ENCODE measurements at places on chromosomes 2 and 18.

- DNase-seq, result no peak
Measured at GRCh38 chr2:43210467-43211303, 15.7 kb downstream of the ZFP36L2 start.

DNA sequence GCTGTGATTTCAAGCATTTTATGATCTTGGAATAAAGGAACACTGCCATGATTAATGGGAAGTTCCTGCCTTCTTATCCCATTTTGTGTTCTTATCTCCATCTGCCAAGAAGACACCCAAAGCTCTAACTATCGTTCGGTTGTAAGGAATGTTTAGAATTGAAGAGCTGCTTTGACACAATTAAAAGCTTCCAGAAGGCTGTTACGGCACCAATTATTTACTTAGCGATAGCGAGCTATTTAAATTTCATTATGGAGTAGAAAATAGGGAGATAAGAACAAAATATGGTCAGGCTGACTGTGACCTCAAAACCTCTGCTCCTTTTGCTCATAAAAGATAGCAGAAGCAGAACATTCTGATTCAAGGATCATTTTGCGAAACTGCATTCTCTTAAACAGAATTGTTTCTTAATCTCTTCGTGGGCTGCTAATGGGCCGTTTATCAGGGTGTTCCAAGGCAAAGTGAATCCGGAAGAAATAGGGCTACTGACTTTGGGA lies 101.6 kb downstream of the SLC4A3 start:
- no peak for DNase-seq

- no peak for DNase-seq
Measured at GRCh38 chr2:173872714-173873113, 92.5 kb downstream of the SP3 start.

DNA sequence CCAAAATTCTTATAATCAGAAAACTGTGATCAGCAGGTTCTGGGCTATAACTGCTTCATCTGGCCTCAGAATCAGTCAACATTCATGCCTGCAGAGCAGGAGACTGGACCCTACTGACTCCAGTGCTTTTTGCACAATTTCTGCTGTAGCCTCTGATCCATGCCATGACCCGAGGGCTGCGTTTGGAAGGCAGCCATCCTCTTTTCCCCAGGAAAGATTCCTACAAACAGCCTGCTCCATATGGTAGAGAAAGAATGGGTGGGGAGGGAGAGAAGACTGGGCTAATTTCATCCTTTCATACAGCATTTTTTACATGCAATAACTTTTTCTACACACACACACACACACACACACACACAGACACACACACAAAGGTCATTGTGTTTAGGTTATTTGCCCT lies 133.0 kb upstream of the MMADHC start:
- DNase-seq, result no peak

DNA sequence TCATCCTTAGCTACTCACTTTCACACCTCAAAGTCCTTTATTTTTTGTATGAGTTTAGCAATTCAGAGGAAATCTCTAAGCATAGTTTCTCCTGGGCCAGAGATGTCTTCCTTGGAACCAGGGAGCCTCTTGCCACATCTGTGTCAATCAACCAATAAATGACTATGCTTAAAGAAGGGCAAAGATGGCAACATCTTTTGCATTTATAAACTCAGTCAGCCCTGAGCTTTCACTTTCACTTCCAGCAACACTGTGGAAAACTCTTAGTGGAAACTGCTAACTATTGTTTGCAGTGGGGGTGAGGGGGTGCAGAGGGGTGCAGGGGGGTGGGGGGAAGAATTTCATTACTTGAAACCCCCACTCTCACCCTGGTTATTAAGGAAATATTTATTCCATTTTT lies 3.4 kb downstream of the ACVR1C start:
- DNase-seq, result no peak

GRCh38 chr2:147756069-147756468 lies 88.8 kb upstream of the ACVR2A start:
- no peak for DNase-seq

DNA sequence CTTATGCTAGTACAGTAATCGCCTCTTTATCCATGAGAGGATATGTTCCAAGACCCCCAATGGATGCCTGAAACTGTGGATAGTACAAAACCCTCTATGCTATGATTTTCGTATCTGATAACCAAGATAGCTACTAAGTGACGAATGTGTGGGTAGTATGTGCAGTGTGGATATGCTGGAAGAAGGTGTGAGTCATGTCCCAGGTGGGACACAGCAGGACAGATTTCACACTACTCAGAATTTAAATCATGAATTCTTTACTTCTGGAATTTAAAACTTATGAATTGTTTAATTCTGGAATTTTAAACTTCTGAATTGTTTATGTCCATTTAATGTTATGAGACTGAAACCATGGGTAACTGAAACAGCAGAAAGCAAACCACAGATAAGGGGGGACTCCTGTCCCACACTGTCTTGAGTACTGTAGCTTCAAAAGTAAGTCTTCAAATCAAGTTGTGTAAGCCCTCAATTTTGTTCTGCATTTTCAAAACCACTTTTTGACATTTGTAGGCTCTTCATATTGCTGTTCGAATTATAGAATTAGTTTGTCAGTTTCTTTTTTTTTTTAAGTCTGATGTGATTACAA lies 116.0 kb downstream of the LTBP1 start:
- DNase-seq, result no peak

DNA sequence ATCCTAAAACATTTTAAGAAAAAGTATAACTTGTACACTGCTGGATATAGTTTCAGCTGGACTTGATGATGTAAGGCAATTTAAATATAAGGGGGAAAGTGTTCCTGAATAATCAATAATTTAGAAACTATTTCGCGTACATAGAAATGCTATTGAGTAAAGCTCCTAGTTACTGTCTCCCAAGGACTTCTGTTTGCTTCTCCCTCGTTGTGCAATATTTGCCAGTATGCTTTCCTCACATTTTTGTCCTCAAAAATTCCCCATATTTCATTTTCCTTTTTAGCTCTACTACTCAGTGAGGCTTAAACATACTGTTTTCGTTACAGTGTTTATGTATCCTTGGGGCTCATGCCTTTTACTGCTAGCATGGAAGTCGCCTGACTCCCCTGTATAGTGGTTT lies 36.9 kb downstream of the ATP9B start:
- DNase-seq, result no peak

DNA sequence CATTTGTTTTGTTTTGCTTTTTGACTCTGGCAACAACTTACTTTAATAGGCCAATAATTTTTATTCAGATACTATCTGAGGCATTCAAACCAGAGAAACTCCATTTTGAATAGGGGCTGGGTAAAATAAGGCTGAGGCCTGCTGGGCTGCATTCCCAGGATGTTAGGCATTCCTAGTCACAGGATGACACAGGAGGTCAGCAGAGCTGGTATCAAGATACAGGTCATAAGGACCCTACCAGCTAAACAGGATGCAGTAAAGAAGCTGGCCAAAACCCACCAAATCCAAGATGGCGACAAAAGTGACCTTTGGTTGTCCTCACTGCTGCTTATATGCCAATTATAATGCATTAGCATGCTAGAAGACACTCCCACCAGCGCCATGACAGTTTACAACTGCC lies 102.2 kb upstream of the XPO1 start:
- no peak for DNase-seq

- DNase-seq, result no peak
Measured at GRCh38 chr2:15729709-15730544, 138.3 kb downstream of the DDX1 start.

DNA sequence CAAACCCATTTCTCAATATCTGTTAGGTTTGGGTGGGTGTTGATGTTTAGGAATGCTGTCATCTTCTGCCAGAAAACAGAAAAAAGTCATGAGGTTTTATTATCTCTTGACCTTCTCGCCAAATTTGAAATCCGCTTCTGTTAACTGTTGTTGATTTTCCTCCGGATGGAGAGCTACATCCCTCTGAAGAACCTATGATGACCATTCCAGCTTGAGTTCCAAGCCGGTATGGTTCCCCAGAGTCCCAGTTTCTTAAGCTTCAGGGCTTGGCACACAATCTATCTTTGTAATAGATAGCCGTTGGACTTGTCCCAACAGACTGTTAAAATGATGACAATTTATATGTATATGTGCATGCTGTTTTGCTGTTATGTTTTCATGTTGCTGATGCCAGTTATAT lies 1201.0 kb downstream of the LRP1B start:
- DNase-seq, result no peak

DNA sequence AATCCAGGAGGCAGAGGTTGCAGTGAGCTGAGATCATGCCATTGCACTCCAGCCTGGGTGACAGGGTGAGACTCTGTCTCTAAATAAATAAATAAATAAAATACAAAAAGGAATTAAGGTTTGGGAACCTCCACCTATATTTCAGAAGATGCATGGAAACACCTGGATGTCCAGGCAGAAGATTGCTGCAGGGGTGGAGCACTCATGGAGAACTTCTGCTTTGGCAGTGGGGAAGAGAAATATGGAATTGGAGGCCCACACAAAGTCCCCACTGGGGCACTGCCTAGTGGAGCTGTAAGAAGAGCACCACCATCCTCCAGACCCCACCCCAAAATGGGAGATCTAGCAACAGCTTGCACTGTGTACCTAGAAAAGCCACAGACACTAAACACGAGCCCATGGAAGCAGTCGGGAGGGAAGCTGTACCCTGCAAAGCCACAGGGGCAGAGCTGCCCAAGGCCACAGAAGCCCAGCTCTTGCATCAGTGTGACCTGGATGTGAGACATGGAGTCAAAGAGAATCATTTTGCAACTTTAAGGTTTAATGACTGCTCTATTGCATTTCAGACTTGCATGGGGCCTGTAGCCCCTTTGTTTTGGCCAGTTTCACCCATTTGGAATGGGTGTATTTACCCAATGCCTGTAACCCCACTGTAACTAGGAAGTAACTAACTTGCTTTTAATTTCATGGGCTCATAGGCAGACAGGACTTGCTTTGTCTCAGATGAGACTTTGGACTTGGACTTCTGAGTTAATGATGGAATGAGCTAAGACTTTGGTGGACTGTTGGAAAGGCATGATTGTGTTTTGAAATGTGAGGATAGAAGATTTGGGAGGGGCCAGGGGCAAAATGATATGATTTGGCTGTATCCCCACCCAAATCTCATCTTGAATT lies 265.3 kb downstream of the ZEB2 start:
- no peak for DNase-seq

DNA sequence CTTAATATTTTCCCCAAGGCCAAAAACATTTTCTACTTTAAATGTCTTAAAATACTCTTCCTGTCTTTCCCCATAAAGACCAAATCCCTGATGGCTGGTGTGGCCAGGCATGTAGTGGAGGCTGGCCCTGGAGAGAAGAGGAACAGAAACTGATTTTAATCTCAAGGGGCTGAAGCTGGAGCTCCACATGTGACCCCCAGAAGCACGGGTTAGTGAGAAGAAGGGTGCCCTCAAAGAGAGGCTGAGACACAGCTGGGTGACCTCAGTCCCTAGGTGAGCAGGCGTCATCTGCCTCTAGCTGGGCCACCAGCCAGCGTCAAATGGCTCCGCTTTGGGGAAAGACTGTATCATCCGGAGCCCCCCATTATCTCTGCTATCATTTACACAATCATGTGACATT lies 19.3 kb upstream of the TMEM18 start:
- no peak for DNase-seq

GRCh38 chr2:158487419-158487818 lies 30.7 kb downstream of the PKP4 start:
- DNase-seq, result no peak

DNA sequence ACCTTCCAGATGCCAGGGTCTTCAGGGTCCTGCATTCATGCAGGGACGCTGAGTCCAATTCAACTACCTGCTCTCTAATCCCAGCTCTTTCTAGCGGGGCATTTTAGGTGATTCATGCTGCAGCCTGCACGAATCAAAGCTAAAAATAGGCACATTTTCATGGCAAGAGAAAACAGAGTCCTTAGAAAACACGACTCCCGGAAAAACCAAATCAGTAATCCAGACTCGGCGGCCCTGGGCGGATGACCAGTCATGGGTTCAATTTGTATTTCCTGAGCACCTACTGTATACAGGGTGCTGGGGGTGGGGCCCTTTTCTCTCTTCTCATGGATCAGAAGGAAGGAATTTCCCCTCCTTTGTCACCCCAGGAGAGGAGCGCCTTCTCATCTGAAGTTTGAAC lies 64.4 kb downstream of the LONRF2 start:
- no peak for DNase-seq

DNA sequence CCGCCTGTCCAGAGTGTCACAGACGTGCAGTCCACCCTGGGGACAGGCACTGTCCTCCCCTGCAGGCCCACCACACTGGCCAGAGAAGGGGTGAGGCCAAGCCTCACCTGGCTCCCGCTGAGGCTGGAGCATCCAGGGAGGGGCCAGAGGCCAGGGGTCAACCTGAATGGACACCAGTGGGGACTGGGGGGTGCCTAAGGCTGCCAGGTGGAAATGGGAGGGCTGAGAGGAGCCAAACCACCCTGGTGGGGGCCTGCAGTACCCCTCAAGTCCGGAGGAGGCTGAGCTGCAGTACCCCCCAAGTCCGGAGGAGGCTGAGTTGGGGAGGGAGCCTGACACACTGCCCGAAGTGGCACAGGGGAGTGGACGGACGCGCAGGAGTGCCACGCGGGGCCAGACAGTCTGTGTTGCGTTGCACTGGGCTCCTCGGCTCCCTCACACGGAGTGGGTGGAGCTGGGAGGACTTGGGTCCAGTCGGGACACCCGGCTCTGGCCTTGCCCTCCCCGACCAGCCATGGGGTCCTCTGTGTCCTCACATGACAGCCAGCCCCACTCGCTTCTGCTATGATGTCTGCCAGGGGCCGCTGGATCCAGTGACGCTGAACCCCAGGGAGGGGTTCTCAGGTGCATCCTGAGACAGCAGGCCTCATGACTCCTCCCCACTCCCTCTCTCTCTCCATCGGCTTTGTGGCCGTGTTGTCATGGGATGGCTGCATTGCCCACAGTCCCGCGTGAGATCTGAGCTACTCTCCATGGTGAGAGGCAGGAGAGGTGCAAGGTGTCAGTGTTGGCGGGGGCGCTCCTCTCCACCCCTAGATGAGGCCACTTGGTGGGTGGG lies 22.3 kb upstream of the GPC1 start:
- no peak for DNase-seq

- no peak for DNase-seq
Measured at GRCh38 chr18:39359636-39360035, 1794.0 kb upstream of the CELF4 start.

- DNase-seq, result no peak
Measured at GRCh38 chr2:163877316-163877715, 141.5 kb upstream of the FIGN start.

GRCh38 chr2:128556089-128556488 lies 237.4 kb upstream of the HS6ST1 start:
- no peak for DNase-seq

DNA sequence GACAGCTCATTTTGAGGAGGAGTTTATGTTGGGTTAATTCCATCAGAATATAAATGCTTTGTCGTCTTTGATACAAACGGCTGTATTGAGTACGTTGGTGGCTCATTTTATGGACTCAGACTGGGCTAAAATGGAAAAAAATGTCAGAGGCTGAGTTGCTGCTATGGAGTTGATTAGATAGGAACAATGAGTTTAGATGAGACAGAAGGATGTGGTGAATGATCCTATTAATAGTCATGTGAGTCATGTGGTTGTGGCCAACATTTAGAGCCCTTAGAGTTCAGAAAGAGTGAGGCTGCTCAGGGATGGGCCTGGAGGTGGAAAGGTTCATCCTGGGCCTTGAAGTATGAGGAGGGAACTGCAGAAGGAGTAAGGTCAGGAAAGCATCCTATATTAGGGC lies 434.2 kb downstream of the MEIS1 start:
- DNase-seq, result no peak
